Pancreas (tissue), 10 donors: ENCODE measurements at places on chromosomes 7 and 10. TPM values are rescaled to one million over a fixed set of nuclear protein-coding genes. Genes with fewer than 3 reads are reported as not detected.
A peak's percentile ranks its signal among the peaks of the same experiment; 100 is the strongest.

The SORBS1 gene
- total RNA-seq = 22.8 TPM

The CDC14C gene
- not detected for total RNA-seq

DNA sequence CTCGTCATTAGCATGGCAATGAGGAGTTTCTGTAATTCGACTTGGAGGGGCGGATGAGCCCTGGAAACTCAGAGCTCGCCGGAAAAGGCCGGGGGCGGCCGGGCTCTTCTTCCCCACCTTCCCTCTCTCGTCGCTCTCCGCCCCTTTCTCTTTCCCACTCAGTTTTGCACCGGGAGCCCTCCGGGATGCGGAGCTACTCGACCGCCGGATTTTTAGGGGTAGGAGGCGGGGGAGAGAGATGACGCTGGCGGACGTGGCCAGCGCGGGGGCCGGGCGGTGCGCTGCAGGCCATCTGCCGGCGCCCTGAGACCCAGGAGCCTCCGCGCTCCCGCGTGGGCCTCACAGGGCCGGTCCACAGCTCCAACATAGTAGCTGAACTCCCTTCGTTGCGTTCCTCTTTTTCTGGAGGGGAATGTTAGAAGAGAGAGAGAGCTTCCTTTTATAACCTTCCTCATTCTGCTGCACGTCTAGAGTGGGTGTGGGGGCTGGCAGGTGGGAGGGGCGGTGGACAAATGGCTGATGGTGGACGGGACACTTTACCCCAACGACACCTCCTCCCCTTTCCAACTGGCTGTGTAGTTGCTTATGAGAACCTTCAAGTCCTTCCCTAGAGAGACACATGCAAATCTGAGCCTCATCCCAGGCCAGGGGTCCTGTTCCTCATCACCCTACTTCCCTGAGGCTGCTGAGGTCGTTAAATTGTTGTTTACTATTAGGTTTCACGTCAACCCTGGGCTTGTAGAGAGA is 1.1 kb upstream of the HOXA1 start:
- DNase-seq = no peak

DNA sequence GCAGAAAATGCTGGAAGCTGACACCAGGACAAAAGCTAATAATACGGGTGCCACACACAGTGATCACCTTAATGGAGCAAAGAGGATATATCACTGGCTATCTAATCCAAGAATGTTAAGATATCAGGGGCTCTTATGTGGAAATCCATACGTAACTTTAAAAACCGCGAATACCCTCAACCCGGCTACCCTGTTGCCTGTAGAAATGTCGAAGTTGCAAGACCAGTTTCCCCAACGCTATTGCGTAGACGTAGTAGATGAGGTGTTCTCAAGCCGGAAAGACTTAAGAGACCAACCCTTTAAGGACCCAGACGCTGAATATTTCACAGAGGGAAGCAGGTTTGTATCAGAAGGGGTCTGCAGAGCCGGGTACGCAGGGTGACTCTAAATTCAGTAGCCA is 7.9 kb upstream of the CYREN start:
- no peak for DNase-seq

- no peak for DNase-seq
Observed at GRCh38 chr10:92131275-92131820, 159.5 kb downstream of the CPEB3 start.

- peak; percentile 62 for DNase-seq
Observed at GRCh38 chr7:139620676-139621344, 97.3 kb downstream of the CLEC2L start.
